Activated CD4-positive, alpha-beta memory T cell treated with anti-CD3 and anti-CD28 coated beads, Interleukin-2, amount 10 ng/mL, durations not matched to agents 7 days and 5 days (primary cell): ENCODE measurements at places on chromosomes 6 and 20. TPM values are rescaled to one million over a fixed set of nuclear protein-coding genes. Genes with fewer than 3 reads are reported as not detected.

The CALHM5 gene
- not detected for total RNA-seq

The OR2B3 gene
- not detected for total RNA-seq

The LSM2 gene
- 100 TPM for total RNA-seq

The KDM1B gene
- 10.8 TPM for total RNA-seq

The DUSP15 gene
- not detected for total RNA-seq

The TSBP1 gene
- not detected for total RNA-seq

DNA sequence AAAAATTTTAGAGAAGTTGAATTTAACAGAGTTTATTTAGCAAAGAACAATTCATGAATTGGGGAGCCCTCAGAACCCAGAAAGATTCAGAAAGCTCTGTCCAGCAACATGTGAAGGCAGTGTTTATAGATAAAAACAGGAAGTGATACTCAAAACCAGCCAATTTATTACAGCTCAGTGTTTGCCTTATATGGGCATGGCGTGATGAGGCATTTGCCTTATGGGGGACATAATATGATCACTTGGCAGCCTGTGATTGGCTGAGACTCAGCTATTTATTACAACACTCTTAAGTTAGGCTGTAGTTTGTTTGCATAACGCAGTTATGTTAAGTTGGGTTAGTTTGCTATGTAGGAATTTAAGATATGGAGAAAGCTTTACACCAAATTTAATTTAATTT, 11.5 kb downstream of the HLA-DPA1 start:
- no peak for DNase-seq

DNA sequence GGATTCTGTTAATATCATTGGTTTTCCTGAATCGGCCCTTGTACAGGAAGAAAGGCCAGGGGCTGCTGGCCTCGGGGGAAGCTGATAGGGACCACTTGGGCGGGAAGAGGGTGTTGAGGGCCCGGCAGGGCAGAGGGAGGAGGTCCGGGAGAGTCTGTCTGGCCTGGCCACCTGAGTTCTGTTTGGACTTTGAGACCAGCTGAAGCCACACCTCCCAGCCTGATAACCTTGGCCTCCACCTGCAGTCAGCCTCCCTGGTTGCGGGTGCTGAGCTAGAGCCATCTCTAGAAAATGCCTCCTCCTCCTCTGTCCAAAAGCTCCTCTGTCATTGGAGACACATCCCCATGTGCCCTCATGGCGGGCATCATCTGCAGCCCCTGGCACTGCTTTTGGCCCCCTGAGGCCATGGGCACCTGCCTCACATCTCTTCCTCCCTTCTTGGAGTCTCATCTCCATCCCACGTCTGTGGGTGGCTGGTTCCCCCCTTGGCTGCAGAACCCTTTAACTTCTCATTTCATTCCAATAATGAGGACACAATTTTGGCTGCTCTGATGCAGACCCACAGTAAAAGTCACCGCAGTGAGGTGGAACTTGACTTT, 16.6 kb downstream of the APCDD1L start:
- DNase-seq, result no peak

- peak; percentile 39 for DNase-seq
These were observed 1.0 kb downstream of the TRERF1 start for GRCh38 chr6:42450477-42451332.

DNA sequence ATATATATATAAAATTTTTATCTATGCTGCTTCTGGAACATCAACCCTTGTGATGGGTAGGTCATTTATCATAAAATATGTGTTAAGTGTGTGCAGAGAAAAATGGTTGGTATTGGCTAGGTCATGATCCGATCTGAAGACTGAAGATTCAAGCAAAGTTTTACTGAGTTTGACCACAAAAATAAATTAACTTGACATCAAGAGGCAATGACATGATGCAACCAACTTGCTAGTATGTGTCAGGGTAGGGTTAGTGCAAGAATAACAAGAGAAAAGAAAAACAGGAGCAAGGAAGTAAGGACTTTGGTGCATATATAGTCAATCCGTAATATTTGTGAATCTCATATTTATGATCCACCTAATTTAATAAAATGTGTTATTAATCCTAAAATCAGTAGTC, 1202.0 kb upstream of the ADGRB3 start:
- no peak for DNase-seq

GRCh38 chr6:44224029-44224964, 902 bp downstream of the SLC29A1 start:
- no peak for DNase-seq

DNA sequence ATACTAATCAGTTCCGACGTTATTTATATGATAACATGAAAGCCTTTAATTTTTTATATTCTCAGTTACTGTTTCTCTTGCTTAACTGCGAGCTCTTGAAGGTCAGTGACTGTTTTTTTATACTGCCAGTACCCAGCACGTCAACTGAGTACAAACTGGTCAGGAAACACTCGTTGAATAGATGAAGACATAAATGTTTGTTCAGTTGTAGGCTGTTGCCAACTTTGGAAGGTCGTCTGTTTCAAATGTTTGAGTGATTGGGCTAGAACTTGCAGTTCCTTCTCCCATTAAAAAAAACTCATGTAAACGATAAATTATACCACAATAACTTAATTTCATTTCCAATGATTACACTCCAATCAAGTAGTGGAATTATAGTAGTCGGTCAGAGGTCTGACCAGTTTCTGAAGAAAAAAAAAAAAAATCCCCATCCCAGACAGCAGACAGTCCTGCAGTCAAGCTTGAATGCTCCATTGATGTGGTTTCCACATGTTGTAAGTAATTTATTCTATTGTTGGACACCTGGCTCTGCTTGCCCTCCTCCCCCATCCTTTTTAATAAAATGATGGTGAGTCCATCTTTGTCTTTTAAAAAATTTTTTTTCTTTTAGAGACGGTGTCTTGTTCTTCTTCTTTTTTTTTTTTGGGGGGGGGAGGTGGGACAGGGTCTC, 81.1 kb downstream of the SASH1 start:
- no peak for DNase-seq

DNA sequence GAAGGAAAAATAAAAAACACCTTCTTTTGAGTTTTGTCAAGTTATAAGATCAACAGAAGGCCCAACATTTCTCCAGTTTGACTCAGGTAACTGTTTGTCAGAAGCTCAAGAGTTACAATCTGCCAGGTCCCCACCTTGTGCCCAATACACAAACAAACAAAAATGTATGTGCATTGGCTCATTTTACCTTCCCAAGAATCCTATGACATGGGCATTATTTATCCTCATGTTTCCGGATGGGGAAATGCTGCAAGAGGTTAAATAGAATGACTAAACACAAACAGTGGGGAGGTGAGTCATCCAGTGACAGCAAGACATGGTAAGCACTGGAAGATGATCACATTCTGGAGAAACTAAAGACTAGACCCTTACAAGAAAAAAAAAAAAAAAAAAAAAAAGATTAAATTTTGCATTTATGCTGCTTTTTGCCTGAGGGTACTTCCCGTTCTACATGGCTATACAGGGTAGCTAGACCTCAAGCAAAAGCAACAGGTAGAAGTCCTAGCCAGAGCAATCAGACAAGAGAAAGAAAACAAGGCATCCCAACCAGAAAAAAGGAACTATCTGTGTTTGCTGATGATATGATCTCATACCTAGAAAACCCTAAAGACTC, 23.6 kb upstream of the ANKRD60 start:
- no peak for DNase-seq

DNA sequence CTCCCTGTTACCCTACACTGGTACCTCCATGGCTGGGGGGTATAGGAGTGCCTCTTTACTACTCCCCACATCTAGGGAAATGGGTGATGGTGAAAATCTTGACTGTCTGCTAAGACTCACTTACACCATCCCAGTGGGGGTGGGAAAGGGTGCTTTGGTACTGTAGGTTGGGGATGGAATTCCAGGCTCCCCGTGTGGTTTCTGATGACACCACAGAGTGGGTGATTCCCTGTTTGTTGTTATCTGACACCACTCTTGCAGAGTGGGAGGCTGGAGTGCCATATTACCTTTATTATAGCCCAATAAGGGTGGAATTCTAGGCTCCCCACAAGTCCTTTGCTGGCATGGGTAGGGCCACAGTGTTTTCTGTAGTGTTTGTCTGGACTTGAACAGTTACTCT, 264.6 kb upstream of the MAN1A1 start:
- no peak for DNase-seq
